ENCODE measurements at places on chromosomes 16 and 17.

DNA sequence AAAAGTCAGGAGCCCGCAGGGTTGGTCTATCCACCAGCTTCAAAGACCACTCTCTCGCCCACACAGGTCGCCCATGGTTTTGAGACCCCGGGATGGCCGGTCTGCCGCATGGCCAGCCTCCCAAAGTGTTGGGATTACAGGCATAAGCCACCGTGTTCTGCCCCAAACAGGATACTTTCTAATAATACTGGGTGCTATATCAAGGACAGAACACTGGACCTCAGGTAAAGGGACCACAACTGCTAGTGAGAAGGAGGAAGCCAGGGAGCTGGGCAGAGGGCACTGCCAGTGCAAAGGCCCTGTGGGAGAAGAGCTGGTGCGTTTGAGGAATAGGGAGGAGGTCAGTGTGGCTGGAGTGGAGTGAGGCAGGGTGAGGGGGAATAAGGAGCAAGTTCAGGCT lies 34.1 kb downstream of the IL21R start:
- no peak for DNase-seq

DNA sequence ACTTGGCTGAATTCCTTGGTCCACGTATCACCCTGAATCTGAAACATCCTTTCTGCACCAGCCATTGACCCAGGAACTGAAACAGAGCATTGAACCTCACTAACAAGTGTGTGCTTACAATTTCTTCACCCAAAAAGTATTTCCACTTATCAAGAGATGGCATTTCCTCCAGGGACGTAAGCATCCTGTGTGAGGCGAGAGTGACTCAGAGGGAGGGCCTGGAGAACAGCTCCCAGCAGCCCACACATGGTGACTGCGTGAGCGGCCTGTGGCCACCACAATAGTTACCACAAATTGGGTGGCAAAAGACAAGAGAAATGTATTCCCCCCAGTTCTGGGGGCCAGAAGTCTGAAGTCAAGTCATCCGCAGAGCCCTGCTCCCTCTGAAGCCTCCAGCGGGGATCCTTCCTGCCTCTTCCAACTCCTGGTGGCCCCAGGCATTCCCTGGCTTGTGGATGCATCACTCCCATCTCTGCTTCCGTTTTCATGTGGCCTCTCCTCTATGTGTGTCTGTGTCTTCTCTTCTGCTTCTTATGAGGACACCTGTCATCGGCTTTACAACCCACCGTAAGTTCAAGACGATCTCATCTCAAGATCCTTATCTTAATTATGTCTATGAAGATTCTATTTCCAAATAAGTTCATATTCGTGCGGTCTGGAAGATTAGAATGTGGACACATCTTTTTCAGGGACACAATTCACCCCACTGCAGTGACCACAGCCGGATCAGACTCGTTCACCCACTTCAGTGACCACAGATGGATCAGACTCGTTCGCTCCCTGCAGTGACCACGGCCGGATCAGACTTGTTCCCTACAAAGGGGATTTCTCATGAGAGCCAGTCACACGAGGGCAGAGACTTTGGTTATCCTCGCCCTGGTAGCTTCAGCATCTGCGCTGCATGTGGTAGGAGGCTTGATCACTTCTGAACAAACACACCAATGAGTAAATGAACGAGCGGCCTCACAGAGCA lies 122.6 kb upstream of the FOXF1 start:
- no peak for DNase-seq

- no peak for DNase-seq
Measured at GRCh38 chr16:53495325-53495724, 7.7 kb downstream of the AKTIP start.

DNA sequence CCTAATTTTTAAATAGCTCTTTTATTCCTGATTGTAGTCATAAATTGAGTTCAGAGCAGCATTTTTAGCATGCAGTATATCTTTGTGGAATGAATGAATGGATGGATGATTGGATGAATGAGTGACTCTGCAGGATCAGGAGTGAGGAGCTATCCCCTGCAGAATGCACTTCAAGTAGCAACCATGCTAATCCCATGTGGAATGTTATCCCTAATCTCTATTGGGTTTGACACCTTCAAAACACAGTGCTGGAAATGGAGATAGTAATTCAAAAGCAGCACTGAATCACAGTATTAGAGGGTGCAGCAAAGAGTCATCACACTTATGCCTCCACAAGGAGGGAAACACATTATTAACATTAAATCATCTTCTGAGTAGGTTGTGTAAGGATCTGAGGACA lies 501.9 kb downstream of the SHISA9 start:
- no peak for DNase-seq

DNA sequence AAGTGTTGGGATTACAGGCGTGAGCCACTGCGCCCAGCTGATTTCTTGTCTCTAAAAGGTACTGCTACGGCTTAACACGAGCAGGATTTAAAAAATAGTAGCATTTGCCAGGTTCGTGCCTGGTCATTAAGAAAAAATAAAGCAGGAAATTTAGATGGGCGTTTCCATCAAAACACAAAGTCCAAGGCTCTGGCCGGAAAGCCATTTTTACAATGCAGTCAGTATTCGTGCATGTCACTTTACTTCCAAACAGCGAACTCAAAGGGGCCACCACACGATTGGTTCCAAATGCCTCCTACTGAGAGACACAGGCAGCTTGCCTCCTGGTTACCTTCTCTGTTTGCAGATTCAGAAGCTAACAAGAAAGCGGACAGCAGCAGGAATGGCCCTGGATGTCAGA lies 66.2 kb downstream of the MRM3 start:
- no peak for DNase-seq

GRCh38 chr17:29561554-29562517 lies 5.0 kb downstream of the ABHD15 start:
- peak; percentile 29 for DNase-seq

GRCh38 chr17:42562388-42563142 lies 617 bp downstream of the COASY start:
- DNase-seq, result no peak

DNA sequence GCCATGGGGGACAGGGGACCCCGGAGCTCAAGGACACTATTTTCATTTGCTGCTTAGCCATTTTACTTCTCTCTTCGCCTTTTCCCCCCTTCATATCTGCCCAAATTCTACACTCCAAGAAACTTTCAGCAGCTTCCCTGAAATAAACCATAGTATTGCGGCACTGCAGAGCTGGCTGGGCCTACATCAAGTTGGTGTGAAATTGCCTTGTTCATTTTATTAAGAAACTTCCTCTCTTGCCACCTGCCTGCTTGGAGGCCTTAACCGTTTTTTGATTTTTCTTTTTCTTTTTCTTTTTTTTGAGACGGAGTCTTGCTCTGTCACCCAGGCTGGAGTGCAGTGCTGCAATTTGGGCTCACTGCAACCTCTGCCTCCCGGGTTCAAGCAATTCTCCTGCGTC lies 7.4 kb upstream of the CPNE2 start:
- no peak for DNase-seq

- no peak for DNase-seq
Measured at GRCh38 chr17:66655861-66656260, 179.1 kb upstream of the CACNG5 start.

- peak; percentile 66 for DNase-seq
Measured at GRCh38 chr16:90018652-90019542, at the start of gene DBNDD1. DBNDD1 (minus strand) TSS chr16:90019456; CDS start chr16:90019341, 115 bp downstream.

DNA sequence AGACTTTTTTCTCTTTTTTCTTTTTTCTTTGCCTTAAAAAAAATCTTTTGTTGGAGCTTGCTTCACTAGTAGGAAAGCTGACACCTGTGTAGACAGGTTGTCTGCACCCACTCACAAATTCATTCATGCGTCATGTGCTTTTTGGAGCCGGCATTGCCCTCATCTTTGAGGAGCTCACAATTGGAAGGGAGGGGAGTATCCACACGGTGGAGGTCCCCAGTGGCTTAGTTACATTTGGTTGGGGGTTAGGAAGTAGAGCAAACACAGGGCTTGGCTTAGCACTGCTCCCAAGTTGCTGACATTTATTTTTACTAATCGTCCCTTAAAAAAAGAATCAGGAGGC lies 18.7 kb upstream of the MEIOB start:
- no peak for DNase-seq

- no peak for DNase-seq
Measured at GRCh38 chr16:2151188-2152091, 3.0 kb downstream of the RAB26 start.

DNA sequence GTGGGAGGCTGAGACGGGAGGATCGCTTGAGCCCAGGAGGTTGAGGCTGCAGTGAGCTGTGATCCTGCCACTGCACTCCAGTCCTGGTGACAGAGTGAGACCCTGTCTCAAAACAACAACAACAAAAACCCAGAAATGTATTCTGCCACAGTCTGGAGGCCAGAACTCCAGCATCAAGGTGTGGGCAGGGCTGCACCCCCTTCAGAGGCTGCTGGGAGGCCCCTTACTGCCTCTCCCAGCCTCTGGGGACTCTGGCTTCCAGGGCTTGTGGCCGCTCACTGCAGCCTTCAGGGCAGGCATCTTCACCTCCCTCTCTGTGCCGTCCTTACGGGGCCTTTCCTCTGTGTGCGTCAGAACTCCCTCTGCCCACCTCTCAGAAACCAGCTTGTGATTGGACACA lies 209.4 kb upstream of the GSE1 start:
- DNase-seq, result no peak

DNA sequence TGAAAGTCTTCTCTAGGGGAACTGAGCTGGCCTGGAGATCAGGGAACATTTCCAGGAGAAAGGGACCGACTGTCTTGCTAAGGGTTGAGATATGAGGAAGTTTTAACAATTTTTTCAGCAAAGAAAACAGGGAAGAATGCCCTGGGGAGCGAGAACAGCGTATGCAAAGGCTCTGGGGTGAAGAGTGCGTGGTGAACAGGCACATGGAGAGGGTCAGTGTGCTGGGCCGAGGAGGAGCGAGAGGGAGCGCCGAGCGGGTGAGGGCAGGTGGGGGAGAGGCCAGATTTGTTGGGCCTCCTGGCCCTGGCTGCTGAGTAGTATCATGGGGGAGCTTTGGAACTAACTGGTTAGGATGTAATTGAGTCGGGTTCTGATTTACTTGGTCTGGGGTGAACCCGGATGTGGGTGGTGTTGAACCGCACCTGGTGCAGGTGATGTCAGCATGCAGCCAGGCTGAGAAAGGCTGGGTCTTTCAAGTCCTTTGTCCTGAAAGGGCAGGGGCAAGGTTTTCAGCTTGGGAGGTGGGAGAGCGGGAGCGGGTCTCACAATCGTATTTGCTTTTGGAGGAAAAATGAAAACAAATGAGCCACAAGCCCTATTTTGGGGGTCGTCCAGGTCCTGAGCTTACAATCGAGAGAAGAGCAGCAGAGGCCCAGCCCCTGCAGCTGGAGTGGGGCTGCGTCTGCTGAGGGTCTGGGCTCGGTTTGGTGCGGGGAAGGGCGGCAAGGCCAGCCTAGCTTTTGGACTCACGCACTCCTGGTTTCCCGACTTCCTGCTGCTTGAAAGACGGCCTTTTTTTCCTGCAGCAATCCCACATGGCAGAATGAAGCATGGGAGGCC lies 11.1 kb upstream of the WFDC1 start:
- DNase-seq, result no peak

GRCh38 chr16:86457501-86458148 lies 52.7 kb upstream of the FOXF1 start:
- no peak for DNase-seq

DNA sequence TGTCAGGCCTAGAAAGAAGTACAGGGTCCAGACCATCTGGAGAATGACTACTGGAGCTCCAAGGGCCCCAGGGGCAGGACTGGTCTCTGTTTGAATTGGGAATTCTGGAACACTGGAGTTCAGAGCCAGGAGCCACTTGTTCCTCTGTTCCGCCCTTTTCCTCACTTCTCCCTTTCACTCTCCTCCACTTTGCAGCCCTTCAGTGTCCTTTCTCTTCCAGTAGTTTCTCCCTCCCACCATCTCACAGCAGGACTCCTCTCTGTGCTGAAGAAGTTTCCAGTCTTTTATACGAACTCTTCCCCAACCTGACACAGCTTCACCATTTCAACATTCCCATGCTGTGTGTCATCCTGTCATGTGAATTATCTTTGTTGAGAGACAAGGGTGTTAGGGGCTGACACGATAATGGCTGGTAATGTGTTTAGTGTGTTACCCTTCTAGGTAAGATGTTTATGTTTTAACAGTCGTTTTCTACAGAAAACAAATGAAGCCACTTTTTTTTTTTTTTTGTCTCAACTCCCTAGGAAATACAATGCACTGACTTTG lies 180.3 kb upstream of the MYOCD start:
- DNase-seq, result no peak

GRCh38 chr17:37295888-37296287 lies 79.9 kb upstream of the C17orf78 start:
- no peak for DNase-seq

- no peak for DNase-seq
Measured at GRCh38 chr17:61848247-61848646, 15.1 kb downstream of the BRIP1 start.

GRCh38 chr17:79806863-79807720 lies 10.2 kb upstream of the CBX8 start:
- DNase-seq, result no peak

DNA sequence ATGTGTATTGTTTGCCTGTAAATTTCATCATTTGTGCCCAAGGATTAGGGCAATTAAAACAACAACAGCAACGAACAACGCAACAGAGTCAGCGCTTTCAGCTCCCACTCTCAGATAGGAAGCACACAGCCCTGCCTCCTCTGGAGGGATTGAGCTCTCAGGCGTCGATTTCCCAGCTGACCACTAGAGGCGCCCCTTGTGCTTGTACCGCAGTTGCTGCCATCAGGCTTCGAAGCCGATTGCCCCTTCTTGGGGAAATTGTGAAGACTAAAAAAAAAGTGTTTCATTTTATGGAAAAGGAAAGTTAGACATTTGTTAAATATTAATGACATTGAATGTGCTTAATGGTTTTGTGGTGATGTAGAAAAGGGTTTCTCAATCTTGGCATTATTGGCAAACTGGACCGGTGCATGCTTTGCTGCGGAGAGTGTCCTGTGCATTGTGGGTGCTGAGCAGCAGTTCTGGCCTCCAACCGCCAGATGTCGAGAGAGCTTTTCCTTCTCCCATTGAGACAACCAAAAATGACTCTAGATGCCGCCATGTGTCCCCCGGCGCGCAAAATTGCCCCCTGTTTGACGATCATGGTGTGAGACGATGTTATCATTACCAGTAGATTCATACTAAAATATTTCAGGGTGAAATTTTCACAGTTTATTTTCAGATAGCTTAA lies 650.4 kb upstream of the RBFOX1 start:
- DNase-seq, result peak; percentile 68

- no peak for DNase-seq
Measured at GRCh38 chr17:73747221-73748002, 103.2 kb upstream of the SDK2 start.

- peak; percentile 78 for DNase-seq
Measured at GRCh38 chr17:32876417-32877163, at the start of gene MYO1D. MYO1D (minus strand) TSS chr17:32877124; CDS start chr17:32876872, 252 bp downstream.
